ENCODE measurements at places on chromosomes 7 and 10. TPM values are rescaled to one million over a fixed set of nuclear protein-coding genes. Genes with fewer than 3 reads are reported as not detected.

- DNase-seq: no peak
Observed at GRCh38 chr10:75540357-75540966, 109.0 kb downstream of the LRMDA start.

Gene VWC2
- not detected for total RNA-seq

Gene SLC13A1
- not detected for total RNA-seq

- no peak for DNase-seq
Observed at GRCh38 chr7:129468547-129468946, 33.8 kb upstream of the SMKR1 start.

GRCh38 chr10:17747883-17748550 is 4.0 kb upstream of the TMEM236 start:
- DNase-seq: no peak

DNA sequence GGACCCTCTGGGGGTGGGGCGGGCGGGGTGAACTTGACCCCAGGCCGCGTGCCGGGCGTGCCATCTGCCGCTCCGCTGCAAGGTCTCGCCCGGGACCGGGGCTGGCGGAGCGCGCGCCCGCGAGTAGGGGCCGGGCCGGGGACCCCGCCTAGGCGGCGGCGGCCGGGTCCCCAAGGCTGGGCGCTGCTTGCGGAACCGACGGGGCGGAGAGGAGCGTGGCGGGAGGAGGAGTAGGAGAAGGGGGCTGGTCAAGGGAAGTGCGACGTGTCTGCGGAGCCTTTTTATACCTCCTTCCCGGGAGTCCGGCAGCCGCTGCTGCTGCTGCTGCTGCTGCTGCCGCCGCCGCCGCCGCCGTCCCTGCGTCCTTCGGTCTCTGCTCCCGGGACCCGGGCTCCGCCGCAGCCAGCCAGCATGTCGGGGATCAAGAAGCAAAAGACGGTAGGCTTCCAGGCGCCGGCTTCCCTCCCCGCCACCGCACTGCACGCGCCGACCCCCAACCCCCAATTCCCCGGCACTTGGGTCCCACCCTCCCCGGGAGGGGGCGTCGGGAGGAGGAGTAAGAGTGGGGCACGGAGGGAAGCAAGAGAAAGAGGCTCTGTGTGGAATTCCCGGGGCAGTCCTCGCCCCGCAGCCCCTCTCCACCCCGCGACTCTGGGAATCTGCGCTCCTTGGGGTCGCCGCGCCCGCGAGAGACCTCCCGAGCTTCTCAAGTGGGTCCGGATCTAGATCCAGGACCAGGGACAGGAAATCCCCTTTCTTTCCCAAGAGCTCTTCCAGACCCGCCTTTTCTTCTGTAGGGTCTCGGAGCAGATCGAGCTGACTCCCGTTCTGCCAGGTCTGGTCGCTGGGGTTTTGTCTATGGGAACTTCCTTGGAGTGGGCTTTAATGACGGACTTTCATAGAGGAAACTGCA is at the start of gene PAPSS2:
PAPSS2 (plus strand) TSS at position 308 of the 913 bp plus-strand sequence; CDS start at position 412, 104 bp downstream.
- no peak for DNase-seq

Gene ADGRA1
- total RNA-seq: not detected

- no peak for DNase-seq
Observed at GRCh38 chr7:92872701-92873100, 36.3 kb upstream of the CDK6 start.

Gene SLC18A3
- total RNA-seq: not detected

GRCh38 chr7:51226916-51227535 is 89.6 kb downstream of the COBL start:
- DNase-seq: no peak

DNA sequence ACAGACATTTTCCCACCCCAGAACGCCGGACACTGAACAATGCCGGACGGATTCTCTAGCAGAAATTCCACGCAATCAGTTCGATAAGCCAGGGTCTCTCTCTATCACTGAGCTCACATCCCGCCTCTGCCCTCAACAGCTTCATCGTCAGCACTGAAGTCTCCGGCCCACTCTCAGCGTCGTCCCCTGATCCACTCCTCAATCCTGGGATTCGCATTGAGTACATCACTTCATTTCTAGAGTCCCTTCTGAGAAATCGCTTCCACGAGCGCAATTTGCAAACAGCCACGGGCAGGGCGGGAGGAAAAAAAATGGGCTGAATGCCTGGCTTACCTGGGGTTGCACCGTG is 365 bp downstream of the YME1L1 start:
- no peak for DNase-seq

- DNase-seq: no peak
Observed at GRCh38 chr10:56359837-56360236, 1.2 kb downstream of the ZWINT start.

Gene PIP
- not detected for total RNA-seq

Gene C10orf143
- 4.2 TPM for total RNA-seq

DNA sequence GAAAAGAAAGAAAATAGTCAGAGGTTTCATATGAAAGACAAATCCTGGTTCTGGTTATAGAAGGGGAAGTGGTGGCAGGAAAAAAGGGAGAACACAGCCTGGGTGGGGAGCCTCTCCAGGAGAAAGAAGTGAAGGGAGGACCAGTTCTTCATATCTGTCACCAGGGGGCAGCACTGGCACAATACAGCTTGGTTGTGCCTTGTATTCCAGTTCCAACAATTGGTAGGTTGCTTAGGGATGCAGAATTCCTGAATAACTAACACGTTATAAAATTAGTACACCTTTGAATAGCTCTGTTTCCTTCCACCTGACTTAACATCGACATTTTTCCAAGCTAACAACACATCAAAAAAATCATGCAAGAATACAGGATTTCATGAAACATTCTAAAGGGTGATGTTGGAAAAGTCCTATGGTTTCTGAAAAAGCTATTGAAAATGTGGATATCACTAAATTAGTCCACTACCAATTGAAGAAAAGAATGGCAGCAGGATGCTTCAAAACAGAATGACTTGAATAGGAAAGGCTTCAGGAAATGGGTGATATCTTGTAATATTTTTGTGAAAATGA is 52.9 kb downstream of the CYP26A1 start:
- DNase-seq: no peak

- DNase-seq: no peak
Observed at GRCh38 chr7:111081546-111082267, 9.2 kb upstream of the LRRN3 start.

Gene NXPH1
- 0.08 TPM for total RNA-seq

DNA sequence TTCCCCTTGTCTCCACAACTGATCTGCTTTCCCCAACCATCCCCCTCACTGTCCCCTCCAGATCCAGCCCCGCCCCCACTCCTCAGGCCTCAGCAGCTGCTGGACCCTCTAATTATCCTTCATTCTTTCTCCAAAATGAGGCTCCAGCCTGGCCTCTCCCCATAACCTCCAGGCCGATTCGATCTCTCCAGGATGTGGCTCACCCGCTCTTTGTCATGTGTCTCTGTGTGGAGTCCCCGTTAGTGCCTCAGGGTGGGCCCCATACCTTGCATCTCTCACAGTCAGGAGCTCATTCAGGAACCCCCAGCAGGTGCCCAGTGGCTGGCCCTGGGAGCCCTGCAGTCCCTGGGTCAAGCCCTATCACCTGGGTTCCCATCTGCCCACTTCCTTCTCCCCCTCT is 1.3 kb downstream of the PILRA start:
- DNase-seq: no peak

DNA sequence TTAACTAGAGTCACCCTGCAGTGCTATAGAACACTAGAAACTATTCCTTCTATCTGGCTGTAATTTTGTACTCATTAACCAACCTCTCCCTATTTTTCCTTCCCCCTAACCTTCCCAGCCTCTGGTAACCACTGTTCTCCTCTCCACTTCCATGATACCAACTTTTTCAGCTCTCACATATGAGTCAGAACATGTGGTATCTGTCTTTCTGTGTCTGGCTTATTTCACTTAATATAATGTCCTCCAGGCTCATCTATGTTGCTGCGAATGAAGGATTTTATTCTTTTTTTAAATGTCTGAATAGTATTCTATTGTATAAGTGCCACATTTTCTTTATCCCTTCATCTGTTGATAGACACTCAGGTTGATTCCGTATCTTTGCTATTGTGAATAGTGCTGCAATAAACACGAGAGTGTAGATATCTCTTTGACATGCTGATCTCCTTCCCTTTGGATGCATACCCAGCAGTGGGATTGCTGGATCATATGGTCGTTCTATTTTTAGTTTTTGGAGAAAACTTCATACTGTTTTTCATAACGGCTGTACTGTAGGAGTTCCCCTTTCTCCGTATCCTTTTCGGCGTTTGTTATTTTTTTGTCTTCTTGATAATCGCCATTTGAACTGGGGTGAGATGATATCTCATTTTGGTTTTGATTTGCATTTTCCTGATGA is 101.4 kb downstream of the FAM107B start:
- DNase-seq: no peak

GRCh38 chr7:38934051-38934450 is 25.1 kb upstream of the VPS41 start:
- DNase-seq: no peak

GRCh38 chr10:125607689-125608290 is 75.2 kb downstream of the TEX36 start:
- DNase-seq: no peak

DNA sequence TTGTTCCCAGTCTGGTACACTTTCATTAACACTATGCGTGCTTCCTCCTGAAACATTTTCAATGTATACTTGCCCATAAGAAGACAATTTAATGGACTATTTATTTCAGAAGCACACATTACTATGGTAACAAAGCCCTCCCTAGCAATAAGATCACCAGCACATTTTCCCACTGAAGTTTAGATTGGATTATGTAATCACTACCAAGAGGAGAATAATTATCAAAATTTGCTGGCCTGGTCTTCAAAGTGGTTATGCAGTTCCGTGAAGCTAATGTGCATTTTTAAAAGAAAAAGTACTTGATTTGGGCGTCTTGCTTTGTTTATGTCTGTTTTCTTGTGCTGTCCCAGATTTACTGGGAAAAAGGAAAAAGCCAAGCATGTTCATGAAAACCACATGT is 61.9 kb downstream of the AP3M1 start:
- no peak for DNase-seq

DNA sequence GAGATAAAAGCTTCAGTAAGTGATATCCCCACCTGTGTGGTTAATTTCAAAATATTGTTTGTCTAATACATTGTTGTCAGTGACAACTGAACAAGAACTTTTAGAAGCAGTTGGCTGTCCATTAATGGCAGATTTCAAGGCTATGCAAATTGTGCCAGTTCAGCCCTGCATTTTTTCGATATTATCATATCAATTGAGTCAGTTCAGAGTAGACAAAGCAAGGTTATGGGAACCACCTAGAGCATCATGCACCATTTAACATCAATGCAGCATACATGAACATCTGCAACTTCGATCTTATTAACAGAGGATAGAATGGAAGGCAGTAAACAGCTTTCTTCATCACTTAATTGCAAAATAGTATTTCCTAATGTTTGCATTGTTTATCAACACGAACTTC is 180.7 kb upstream of the KAT6B start:
- no peak for DNase-seq

DNA sequence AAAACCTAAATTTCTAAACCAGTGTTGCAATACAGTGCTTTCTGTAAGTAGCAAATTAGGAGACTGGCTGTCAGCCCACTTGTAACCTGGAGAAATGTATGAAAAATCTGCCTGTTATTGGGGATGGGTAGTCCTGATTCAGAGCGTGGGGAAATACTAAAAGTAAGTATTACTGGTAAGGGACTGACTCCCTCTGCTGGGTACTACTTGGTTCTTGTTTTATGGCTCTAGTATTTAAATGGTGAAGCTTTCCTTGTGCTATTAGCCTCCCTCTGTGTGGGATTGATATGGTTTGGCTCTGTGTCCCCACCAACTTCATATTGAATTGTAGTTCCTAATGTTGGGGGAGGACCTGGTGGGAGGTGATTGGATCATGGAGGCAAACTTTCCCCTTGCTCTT is 886.1 kb downstream of the SORCS1 start:
- DNase-seq: no peak

DNA sequence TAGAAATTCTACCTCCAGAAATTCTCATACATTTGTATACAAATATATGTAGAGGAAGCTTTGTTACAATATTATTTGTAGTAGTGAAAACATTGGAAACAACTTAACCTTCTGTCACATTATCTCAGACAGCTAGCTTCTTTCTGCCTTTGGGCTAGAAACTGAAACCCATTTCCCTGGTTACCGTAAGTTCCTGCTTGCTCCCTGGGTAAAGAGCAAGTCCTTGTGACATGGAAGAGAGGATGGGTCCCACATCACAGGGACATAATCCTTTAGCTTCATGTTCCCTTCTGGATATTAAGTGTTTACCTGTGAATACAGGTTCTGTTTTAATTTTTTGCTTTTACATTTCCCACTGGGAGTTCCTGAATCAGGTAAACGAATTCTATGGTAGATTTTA is 41.8 kb downstream of the KLHDC10 start:
- no peak for DNase-seq

Gene TRPV5
- total RNA-seq: not detected

- DNase-seq: no peak
Observed at GRCh38 chr7:5671046-5671445, 110.4 kb downstream of the RNF216 start.

Gene ERVW-1
- not detected for total RNA-seq

Gene LMOD2
- total RNA-seq: not detected

GRCh38 chr10:43026039-43026973 is 50.6 kb upstream of the RET start:
- no peak for DNase-seq

- DNase-seq: no peak
Observed at GRCh38 chr7:682810-683209, 43.7 kb upstream of the DNAAF5 start.

DNA sequence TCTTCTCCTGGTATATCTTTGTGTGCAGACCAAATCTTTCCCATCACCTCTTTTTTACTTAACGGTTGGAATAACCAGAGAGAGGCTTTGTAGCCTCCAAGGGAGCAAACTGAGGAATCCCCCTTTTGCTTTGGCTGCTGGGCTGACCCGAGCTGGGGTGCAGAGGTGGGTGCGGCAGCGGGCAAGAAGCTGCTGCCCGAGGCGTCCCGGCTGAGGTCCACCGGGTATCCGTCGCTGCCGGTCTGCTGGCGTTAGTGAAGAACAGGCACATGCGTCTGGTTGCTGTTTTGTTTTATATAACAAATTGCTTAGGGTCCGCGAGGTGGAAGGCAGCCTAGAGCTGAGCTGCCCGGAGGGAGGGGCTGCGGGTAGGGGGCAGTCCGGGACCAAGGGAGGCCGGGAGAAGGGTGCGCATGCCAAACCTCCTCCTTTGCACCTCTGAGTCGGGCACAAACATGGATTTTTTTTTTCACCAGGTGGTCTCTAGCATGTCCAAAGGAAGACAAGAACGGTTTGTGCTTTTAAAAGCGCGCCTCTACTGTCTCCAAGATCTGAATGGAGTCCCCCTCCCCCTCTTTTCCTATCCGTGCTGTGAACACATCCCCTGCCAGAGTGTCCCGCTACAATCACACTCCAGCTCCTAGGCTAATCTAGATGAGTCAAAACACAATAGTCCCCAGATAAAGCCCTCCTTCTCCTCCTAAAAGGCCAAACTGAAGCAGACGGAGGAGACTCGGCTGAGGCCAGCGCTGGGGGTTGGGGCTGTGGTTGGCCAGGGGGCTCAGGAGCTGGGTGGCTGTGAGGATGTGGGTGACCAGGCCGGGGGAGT is 6.8 kb upstream of the GATA3 start:
- no peak for DNase-seq
